ENCODE measurements at places on chromosomes 11 and 22.

GRCh38 chr22:46297151-46297812 is 612 bp downstream of the GTSE1 start:
- no peak for DNase-seq

DNA sequence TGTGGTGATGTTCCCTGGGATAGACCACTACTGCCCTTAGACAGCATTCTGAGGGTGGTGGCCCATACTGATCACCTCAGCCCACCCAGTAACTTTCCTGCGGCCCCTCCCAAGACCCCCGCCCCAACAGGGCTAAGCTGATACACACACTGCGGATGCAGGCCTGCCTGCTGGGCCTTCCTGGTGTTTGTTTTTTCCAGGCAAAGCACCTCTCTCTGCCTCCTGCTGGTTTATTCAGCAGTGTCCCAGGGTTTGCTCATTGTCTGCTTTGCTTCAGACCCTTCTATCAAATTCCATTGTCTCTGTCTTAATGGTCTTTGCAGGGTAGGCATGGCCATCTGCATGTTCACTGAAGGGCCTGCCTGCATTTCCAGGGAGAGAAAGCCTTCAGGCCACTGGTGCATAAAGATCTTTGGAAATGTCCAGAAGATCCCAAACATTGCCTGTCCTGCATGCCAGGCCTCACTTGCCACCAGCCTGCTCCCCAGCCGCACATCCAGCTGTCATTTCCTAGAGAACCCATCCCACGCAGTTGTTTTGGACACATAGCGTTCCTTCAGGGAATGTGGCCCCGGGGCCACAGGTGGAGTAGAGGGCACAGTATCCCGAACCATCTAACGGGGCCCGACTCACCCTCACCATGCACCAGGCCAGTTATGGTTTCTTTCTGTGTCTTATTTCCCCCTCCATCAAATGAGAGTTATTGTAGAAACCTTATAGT is 50.2 kb downstream of the BCR start:
- DNase-seq, result no peak

- no peak for DNase-seq
Measured at GRCh38 chr22:24751518-24751917, 23.0 kb downstream of the PIWIL3 start.

- no peak for DNase-seq
Measured at GRCh38 chr11:98536023-98536422, 484.7 kb upstream of the CNTN5 start.

GRCh38 chr22:38901111-38901641 is 29.2 kb upstream of the CBX6 start:
- no peak for DNase-seq

DNA sequence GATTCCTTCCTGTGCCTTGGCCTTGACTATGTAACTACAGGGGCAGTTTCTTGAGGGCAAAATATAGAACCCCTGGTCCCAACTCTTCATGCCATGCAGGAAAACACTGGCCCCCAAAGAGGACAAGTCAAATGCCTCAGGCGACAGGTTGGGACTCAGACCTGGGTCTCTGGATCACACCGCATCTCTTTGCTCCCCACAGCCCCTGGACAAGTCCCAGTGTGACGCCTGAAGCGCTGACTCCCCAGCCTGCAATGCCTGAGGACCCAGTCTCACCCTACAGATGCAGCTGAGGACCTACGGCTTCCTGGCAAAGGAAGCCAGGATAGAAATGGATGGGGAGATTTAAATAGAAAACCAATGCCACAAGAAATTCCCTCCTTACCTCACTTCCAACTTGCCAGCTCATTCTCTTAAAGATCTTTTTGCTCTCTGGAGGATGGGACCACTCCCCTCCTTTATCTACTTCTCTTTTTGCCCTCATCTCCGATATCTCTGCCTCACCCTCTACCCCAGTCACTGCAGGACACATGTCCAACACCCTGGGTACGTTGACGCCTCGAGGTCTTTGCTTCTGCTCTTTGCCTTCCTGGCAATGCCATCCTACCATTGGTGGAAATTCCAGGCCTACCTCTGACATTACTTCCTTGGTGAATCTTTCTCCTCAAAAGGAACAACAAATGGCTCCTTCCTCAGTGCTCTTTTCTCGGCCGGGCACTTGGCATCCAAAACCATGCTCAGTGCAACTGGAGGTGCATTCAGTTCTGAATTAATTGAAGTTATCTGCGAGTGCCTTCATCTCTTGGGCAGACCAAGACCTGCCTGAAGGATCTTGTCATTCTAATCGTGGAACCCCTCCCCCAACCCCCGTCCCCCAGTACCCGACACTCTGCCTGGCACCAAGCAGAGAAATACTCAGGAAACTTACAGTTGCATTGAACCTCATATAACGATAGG is 2.0 kb upstream of the PRDM11 start:
- no peak for DNase-seq

- no peak for DNase-seq
Measured at GRCh38 chr22:36010882-36011281, 17.7 kb downstream of the RBFOX2 start.

DNA sequence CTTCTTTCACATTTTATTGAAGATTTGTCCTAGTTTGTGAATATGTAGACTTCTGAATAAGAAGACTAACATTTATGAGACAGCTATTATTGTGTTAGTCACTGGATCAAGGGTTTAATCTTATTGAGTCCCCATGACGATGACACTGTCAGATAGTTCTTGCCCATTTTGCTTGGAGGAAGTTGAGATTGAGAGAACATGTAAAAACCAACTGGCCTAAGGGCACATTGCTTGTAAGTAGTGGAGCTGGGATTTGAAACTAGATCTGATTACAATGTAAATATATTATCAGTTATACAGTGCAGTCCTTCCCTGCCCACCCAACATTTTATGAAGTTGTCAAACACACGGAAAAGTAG is 134.7 kb downstream of the HIPK3 start:
- DNase-seq, result no peak

DNA sequence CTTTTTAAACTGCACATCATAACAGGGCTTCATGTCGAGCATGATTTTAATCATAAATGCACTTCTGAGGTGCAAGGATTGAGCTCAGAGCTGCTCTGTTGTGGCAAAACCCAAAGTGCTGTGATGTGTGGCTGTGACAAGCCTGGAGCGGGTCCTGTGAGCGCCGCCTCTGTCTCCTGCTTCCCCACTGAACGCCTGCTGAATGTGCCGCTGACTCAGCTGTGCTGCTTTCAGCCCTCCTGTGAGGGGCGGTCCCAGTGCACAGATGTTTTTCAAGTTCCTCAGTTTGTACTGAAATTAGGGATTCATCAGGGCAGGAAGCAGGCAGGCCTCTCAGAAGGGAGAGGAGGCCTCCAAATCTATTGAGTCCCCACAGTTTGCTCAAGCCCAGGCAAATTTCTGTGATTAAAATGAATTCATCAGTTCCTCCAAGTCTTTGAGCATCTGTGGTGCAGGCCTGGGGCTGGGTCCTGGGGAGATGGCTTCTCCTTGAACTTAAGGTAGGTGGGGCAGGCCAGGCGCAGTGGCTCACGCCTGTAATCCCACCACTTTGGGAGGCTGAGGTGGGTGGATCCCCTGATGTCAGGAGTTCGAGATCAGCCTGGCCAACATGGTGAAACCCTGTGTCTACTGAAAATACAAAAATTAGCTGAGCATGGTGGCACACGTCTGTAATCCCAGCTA is 3.0 kb upstream of the GTSE1 start:
- DNase-seq, result no peak

DNA sequence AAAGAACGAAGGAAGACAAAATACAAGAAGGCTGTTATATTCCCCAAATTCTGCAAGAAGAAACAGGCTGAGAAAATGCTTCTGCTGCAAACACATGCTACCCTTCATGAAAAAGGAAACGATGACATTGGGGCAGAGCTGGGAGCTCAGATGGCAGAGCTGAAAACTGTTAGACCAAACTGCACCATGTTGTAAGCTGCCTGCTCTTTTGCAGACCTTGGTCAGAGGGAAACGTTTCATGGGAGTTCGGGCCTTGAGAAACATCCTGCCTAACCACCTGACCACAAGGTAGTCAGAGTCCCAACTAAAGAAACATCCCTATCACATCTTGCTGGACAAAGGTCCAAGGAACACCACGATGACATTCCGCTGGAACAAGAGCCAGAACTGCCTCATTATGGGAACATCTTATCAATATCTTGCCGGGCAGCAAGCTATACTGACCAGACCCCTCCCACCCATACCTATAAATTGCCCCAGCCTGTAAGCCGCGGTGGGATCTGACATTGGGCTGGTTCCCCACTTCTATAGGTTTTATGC is 110.7 kb upstream of the CTSC start:
- no peak for DNase-seq

DNA sequence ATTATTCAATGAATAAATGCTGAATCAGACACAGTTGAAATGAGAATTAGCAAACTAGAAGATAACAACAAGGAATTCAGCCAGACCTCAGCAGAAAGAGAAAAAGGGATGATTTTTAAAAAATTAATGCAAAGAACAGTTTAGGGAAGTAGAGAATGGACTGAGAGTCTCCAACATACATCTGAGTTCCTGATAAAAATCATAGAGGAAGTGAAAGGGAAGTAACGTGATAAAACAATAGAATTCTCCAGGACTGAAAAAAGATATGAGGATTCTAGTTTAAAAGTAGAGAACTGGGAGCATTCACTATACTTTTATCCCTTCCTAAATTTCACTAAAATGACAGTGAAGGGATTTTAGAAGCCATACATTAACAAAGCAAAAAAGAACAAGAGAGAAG is 592.0 kb downstream of the SOX6 start:
- DNase-seq, result no peak

DNA sequence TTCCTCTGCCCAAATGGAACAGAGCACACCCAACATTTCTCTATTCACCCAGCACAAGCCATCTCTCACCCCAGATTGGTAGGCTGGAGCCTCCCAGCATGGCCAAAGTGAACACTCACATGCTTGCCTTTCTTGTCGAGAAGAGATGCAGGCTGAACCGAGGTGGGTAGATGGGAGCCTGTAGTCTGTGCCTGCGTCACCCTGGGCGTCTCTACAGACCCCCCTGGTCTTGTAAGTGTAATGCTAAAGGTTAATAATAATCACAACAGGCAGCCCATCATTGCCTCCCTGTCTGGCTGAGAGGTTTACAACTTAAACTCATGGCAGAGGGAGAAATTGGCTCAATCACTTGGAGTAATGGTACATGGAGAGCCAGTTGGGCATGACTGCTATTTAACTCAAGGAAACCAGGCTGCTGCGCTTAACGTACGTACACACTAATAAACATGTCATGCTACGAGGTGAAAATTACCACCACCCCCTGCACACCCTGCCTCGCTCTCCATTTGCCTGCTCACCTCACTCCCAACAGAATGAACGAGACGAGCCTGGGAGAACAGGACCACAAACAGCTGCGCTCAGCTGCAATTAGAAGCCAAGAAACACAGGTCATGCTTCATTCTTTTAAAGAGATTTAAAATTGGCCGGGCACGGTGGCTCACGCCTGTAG is 9.1 kb upstream of the ZBTB16 start:
- DNase-seq, result no peak

DNA sequence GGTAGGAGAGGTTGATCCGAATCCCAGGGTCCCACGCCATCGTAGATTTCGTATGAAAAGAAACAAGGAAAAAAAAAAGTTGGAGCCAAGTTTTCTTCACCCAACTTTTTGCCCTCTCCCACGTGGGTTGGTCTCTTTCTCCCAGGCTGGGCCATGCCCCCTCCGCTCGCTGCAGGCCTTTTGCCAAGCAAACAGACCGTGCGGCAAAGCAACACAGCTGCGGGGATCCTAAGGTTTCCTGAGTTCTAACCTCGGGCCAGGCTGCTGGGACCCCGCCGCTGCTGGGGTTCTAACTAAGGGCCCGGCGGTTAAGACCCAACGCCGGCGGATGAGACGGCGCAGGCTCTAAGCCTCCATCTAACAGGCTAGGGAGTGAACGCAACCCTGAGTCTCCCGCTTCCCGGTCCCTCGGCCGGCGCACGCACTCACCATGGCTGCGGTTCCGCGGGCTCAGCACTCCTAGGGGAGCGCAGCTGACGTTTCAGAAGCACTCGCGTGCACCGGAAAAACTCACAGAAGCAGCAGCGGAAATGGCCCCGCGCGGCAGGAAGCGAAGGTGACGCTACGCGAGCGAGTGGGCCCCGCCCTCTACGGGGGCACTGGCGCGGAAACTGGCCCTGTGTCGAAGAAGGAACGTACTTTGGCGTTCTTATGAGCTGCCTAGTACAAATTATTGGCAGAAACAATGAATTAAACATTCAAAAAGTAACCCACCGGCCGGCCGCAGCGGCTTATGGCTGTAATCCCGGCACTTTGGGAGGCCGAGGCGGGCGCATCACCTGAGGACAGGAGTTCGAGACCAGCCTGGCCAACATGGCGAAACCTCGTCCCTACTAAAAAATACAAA is at the start of gene SNU13:
Gene SNU13 (minus strand): TSS at position 503 of the 847 bp plus-strand sequence. CDS start 71 bp downstream, at position 432.
- peak; percentile 72 for DNase-seq

- DNase-seq, result no peak
Measured at GRCh38 chr11:114416441-114416961, 16.0 kb downstream of the RBM7 start.

DNA sequence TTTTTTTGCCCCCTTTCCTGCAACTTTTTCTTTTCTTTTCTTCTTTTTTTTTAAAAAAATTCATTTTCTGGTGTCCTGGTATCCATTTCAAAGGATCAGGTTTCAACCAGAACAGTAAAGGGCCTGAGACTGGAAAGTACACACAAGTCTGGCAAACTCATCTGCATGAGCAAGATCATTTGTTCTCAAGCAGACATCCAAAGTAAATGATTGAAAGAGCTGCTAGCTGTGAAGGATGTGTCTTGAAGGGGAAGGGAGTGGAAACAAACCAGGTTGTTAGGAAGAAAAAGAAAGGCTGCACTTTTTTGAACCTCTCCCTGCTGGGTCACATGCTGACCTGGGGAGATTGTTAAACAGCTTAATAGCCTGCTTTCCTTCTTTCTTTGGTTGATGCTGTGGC is 5.3 kb downstream of the YAP1 start:
- DNase-seq, result no peak

DNA sequence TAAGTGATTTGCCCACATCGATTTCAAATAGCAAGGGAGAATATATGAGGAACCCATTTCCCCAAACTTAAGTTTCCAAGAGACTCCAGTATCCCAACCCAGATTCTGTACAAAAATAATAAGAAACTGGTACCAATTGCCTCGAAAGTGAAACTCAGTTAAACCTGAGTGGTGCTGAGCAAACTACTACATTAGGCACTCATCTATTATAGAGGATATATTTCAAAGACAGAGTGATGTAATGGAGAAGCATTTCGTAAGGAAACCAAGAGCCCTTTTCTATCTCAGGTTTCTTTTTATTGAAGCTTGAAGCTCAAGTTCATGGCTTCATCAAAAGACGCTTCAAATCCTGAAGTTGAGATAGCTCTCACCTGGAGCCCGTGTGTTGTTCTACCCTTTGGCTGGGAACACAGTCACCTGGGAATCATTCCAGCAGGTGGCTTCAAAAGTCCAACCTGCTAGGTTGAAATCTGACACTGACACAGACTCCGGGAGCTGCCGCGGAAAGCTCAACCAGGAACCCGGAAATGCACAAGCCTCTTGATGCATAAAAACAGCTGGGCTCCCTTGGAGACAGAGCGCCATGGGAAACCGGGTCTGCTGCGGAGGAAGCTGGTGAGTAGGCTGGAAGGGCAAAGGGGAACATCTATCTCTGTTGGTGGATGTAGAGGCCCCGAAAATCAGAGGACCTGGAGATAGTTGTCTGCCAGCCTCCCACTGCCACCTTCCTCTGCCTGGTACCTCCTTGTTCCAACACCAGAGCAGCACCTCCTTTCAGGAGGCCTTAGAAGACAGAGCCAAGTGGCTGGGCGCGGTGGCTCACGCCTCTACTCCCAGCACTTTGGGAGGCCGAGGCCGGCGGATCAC is at the start of gene C11orf52:
Gene C11orf52 (plus strand): TSS at position 524 of the 867 bp plus-strand sequence. CDS start 60 bp downstream, at position 584.
- DNase-seq, result no peak
